B cell (primary cell): ENCODE measurements at places on chromosomes 2 and 18.

DNA sequence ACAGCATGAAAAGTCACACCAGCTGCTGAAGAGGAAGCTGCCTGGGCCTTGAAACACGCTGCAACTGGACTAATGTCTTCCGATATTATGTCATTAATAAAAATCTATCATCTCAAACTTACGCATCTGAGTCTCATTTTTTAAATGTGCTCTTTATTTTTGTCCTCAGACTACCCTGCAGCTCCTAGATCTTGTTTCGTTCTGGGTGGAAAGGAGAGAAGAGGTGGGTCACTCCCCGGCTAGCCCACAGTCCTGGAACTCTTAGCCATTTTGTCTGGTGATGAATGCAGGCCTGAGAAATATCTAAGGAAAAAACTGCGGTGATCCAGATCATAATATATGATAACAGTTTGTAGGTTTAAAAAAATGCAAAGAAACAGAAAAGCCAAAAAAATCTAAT lies 73.3 kb downstream of the TXNL1 start:
- DNase-seq = no peak

DNA sequence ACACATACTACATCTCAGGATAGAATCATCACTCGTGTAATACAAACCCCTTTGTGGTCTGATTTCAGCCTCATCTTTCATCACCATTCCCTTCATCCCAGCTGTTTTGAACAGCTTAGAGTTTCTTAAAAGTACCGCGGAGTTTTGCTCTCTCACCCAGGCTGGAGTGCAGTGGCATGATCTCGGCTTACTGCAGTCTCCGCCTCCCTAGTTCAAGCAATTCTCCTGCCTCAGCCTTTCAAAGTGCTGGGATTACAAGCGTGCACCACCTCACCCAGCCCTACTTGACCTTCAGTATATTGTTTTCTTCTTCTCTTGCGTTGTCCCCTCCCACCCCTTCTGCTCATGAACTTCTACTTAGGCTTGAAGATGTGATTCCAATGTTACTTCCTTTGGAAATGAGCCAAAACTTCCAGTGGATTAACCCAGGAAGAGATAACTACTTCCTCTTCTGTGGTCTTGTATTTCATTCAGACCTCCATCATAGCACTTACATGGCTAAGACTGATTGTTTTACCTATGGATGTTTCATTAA lies 15.8 kb downstream of the ERLEC1 start:
- DNase-seq = no peak

DNA sequence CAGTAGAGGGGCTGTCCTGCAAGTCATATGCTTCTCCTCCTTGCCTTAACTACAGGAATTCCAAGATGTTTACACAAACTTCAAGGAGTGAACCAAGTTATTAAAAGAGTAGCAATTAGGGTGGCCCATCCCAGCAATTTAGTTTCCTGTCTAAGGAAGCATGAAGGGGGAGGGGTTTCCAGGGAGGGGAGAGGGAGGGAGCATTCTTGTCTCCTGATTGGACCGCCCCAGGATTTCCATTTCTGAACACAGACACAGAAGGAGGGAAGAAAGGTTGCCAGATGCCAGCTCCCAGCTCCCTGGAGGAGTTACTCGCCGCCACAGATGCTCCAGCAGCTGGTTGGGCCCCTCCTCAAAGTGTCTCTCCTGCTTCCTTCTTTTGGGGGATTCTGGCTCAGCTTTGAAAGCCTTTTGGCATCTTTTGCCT lies 107.6 kb downstream of the TRIB2 start:
- DNase-seq = no peak

GRCh38 chr2:232349946-232350635 lies 28.5 kb upstream of the ALPP start:
- no peak for DNase-seq

DNA sequence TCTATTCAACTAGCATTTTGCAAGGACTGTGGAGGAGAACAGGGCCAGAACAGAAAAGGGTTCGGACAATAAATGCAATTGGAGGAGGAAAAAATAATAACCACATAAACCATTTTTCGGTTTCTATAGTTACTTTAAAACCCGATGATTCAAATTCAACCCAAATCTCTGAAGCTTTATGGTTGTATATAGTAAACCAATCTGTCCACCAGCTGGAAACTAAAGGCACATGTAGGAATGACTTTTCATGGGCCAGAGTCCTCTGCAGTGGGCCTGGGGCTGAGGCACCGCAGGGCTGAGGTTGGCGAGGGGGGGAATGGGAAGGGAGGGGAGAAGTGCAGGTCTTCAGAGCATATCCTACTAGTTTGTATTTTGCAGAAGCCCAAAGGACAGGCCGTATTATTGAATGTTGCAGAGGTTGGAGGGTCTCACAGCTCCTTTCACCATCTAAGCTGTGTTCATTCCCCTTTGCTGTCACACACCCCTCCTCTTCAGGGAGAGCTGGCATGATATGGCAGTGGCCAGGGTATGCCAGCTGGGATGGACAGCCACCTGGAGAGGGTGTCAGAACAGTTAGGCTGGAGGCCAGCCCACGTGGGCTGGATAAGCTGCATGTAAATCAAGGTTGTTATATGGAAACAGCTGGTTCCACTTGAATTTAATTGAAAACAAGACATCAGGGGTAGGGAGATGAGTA lies 267.1 kb downstream of the PRKCE start:
- no peak for DNase-seq

- no peak for DNase-seq
Measured at GRCh38 chr2:34179511-34179910, 580.4 kb upstream of the FAM98A start.

GRCh38 chr18:79624356-79625170 lies 55.0 kb upstream of the CTDP1 start:
- DNase-seq = peak; percentile 43

GRCh38 chr2:230179907-230180306 lies 39.9 kb downstream of the SP110 start:
- DNase-seq = no peak

GRCh38 chr2:207762146-207762545 lies 7.6 kb downstream of the FZD5 start:
- DNase-seq = no peak

DNA sequence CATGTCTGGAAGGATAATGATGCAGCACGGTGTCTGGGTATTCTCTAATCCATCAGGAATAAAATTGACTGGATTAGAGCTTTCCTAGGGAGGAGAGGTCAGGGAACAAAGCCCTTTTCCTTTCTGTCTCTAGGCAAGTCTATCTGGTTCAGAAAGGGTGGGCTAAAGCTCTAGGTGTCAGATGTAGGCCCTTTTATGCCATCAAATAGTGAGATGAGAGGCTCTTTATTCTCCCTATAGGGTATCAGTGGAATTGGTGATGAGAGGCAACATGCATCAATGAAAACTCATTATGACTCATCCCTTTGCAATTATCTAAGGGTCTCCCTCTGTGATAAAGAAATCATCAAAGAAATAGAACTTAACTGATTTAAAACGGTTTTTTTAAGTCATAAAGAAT lies 328.0 kb upstream of the CRIM1 start:
- no peak for DNase-seq

DNA sequence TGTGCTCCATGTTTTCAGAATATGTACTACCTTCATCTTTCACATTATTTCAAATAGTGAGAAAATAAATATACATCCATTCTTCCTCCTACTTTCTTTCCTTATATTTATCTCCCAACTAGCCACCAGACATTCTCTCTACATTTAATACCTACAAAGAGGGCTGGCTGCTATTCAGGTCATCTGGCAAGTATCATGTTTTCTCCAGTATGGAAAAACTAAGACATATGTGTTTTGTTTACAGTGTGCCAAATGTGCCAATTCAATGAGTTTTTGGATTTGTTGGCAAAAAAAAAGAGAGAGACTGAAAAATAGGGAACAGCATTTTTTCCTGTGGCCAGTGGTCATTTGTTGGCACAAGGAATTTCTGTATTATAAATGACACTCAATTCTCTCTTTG lies 1207.3 kb downstream of the DPP10 start:
- DNase-seq = no peak

- DNase-seq = no peak
Measured at GRCh38 chr2:172038604-172039003, 38.9 kb downstream of the METAP1D start.

- DNase-seq = no peak
Measured at GRCh38 chr2:128835342-128835855, 516.7 kb upstream of the HS6ST1 start.

GRCh38 chr2:6771634-6772611 lies 93.8 kb downstream of the CMPK2 start:
- DNase-seq = no peak

GRCh38 chr2:174802459-174802858 lies 38.2 kb upstream of the CHRNA1 start:
- DNase-seq = no peak

- DNase-seq = no peak
Measured at GRCh38 chr2:223008956-223009355, 43.0 kb upstream of the KCNE4 start.

- DNase-seq = peak; percentile 23
Measured at GRCh38 chr2:75200140-75201096, 1.1 kb upstream of the TACR1 start.

DNA sequence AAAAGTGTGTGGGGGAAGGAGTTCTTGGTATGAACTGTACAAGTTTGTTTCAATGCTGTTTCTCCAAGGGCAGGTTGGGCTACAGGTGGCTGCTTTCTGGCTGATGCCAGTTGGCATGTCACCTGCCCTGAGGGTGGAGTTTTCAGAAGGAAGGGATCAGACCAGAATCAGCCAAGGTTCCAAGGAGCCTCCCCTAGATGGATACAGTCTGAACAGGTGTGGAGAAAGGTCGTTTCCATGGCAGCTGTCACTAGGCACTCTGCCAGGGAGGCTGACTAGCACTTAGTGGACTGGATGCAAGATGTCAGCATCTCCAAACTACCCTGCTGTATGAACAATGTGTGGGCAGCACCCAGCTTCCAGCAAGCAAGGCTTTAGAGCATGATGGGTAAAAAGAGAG lies 444.4 kb upstream of the HNRNPA3 start:
- DNase-seq = no peak

DNA sequence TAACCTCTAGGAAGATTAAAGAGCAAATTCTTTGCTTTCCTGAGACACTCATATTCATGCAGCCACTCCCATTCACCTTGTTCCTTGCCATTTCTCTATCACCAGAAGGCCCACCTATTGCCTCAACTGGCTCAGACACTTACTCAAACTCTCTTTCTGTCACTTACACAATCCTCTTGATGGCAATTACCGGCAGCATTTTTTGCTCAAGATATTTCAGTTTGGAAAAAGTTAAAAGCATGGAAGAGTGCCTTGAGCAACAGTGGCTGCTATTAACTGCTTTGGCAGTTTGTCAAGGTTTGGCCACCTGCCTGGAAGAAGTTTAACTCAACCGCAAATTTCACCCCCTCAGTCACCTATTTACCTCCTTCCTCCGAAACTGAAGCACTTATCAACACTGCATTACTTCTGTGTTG lies 1104.0 kb upstream of the PIK3C3 start:
- DNase-seq = no peak

DNA sequence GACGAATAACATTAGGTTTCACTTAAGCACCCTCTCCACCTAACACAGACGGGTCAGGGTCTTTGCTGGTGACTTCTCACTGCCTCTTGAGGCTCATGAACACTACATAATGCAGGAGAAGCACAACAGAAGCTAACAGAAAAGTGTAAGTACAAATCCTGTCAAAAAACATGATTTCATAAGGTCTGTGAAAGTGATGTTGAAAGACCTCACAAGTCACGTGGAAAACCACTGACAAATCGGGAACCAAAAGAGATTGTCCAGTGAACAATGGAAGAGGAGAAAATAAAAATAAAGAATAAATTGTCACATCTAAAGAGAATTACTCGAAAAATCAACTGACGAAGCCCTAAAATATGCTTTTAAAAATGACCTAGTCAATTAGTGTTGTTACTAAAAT lies 14.0 kb downstream of the PSD4 start:
- no peak for DNase-seq

- no peak for DNase-seq
Measured at GRCh38 chr2:47778698-47779425, 4.1 kb upstream of the MSH6 start.

DNA sequence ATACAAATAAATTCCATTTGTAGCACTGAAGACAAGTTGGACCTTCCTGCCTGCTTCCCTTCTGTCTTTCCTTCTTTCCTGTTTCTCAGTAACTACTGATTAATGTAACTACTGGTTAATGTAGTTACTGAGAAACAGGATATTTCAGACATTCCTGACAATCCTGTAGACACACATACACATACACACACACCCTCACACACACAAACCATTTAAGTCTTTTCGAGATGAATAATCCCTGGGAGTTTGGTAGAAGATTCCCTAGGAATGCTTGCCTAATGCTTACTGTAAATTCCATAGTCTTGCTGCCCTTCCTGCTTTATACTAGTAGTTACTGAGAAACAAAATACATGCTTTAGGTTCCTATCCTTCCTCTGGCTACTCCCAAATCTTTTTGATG lies 83.9 kb downstream of the PIK3C3 start:
- DNase-seq = no peak

GRCh38 chr2:112760149-112760548 lies 4.3 kb downstream of the CKAP2L start:
- no peak for DNase-seq

DNA sequence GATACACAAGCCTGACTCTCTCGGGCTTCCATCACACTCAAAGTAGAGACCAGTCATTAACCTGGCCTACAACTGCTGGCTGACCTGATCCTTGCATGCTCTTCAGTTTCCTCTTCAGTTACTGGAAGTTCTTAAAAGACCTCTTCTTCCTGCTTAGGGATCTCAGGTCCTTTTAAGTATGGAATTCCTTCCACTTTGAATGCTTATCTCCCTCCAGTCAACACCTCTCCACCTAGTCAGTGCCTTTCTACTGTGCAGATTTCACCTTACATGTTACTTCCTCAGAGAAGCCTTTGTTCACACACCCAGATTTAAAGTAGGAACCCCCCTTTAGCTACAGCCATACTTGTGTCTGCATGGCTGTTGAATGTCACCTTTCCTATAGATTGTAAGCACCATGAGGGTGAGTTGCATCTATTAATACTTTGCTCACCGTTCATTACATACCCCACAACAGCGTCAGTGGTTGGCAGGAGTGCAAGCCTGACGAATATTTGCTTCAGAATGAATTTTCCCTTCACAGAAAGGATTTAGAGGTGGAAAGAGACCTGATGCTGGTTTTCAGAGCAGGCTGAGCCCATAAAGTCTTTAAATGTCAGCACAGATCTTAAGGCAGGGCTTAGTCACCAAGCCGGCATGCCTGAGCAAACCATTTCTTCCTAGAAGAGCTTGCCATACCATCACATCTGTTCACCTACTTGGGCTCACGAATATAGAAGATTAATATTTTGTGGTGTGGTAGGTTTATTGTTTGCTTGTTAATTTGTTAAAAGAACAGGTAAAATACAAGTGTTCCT lies 90.1 kb downstream of the ACVR1 start:
- no peak for DNase-seq

GRCh38 chr2:71833272-71833671 lies 314.4 kb downstream of the CYP26B1 start:
- no peak for DNase-seq

DNA sequence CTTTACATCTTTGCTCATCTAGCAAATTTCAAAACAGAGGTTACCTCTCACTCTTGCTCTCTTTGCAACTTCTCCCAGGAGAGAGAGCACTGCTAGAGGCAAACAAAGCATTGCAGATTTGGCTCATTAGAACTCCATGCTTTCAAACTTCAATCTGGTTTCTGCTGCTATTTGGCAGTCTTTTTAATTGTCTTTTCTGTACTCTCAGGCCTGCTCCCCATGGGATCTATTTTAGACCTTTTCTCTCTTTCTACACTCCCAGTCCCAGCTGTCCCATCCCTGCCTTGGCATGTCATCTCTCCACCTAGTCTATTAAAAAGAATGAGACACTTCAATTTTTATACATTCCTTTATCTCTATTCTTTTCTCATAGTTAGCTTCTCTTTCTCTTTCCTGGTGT lies 15.2 kb downstream of the KCNJ3 start:
- no peak for DNase-seq

GRCh38 chr18:74734013-74734444 lies 136.4 kb downstream of the ZNF407 start:
- no peak for DNase-seq
